NCI-H2029 treated with DMSO at 0.1 percent for 48 hours (cell line): ENCODE measurements at places on chromosomes 1 and 21.

DNA sequence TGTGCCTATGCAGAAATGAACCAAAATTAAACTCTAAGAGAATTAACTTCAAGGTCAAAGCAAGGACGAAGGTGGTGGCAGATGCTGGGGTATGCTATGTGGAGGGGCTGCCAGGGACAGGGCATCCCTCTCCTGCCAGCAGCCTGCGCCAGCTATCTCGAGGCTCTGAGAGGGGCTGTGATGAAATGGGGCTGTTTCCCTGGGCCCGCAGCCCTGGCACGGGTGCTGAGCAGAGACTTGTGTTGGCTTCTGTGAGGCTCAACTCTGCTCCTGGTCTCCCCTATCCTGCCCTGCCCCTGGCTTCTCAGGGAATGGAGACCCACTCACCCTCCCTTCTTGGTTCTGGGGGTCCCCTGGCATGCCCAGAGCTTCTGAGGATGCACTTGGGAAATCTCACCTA, 41.9 kb upstream of the TIAM1 start:
- DNase-seq: no peak

- DNase-seq: no peak
Observed at GRCh38 chr1:156414461-156415064, 45.6 kb downstream of the RHBG start.

DNA sequence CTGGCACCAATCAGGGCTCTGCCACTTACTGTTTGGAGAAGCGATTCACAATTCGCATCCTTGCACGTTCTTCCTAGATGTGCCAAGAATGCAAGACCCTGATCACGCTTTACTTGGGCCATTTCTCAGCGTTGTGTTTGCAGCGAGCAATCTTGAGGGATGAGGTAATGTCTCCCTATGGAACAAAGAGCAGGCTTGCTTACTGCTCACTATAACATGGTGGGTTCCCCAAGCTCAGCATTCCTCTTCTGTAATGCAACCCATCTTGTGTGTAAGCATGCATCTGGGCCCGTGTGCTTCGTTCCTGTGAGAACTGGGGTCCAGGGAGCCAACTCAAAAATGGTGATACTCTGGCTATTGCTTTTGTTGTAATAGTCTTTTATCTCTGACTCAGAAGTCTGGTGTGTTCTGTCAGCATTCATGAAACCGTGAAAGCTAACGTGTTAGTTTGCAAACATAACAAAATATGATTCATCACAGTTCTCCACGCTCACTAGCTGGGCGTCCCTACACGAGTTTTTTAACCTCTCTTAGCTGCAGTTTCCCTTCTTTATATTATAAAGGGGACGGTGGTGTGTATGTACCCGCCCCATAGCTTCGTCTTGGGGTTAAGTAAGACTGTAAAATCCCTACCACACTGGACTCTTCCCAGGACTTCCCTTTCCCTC, 33.3 kb downstream of the DNTTIP2 start:
- DNase-seq: no peak

DNA sequence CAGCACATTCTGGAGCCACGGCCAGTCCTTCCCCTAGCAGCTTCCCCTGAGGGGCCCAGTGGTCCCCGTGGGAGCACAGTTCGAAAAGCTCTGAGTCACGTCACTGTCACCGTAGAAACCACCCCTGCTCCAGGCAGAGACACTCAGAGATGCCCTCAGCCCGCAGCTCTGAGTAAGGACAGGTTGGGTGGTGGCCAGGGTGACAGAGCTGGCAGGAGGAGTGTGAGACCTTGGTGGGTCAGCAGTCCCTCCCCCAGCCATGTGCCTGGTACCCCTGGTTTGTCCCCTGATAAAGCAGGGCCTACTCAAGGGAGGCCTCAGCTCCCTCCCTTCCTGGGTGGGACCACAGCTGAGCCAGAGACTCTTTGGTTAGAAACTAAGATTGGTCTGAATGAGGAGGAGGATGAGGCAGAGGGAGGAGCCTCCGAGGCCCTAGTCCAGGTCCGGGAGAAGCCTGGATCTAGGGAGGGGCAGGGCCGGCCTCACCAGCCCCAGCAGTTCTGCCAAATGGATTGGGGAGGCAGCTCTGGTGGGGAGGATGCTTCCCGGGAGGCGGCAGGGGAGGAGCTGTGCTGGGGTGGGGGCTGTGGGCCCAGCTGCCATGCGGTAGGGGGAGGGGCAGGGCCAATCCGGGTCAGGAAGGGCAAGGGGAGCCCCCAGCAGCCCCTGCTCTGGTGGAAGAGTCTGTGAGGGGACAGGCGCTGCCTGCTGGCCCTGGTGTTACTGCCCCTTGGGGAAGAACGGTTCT, 55.2 kb downstream of the SLC9A1 start:
- no peak for DNase-seq

DNA sequence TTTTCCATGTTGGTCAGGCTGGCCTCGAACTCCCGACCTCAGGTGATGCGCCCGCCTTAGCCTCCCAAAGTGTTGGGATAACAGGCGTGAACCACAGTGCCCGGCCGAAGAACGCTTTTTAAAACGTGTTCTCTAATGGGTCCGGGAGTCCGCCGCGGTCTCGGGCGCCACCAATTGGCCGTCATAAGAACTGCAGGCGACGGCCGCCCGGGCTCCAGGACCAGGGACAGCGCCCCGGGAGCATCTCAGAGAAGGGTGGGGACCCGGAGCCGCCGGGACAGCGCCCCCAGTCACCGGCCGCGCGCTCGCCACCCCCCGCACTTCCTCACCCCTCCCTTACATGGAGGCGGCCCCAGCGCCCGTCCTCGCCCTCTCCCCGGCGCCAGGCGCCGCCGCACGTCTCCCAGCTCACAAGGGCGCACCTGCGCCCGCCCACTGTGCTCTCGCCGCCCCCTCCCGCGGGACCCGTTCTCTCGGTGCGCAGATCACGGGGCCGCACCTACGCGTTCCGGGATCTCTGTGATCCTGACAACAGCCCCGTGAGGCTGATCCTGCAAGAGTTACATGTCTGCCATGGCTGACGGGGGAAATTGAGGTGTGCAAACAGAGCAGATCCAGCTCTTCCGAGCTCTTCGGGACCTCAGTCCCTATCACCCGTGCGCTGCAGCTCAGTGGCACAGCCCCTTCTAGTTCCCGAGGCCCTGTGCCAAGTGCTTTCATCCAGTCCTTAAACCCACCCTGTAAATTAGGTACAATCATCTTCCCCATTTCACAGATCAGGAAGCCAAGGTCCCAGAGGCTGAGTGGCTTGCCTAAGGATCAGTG, 9.8 kb downstream of the RAP1GAP start:
- no peak for DNase-seq

DNA sequence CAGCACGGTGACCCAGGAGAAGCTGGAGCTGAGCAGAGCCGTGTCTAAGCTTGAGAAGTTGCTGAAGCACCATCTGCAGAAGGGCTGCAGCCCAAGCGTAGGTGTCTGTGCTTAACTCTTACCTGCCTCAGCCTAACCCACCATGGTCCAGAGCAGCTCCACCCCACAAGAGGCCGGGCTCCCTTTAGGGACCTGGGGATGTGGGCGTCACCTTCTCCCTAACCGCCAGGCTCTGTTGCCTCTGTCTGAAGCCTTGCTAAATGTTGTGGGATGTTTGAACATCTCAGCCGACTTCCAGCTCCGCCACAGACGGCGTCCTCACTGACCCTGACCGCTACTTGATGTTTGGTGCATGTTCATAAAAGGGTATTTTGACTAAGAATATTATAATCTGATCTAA, 20.4 kb upstream of the DIP2A start:
- no peak for DNase-seq

DNA sequence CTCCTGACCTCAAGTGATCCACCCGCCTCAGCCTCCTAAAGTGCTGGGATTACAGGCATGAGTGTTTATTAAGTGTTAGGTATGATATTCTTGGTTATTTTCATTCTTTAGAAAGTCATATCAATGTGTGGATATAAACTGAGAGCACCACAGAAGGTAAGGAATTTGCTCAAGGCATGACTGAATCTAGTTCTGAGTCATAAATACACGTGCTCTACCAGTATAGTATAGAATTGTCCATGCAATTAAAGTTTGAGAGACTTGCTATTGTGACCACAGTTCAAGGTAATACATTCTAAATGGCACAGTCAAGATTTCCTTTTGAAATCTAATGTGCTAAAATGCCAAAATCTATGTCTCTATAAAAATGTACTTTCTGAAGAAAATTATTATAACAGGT, 401.1 kb upstream of the CHRM3 start:
- no peak for DNase-seq

DNA sequence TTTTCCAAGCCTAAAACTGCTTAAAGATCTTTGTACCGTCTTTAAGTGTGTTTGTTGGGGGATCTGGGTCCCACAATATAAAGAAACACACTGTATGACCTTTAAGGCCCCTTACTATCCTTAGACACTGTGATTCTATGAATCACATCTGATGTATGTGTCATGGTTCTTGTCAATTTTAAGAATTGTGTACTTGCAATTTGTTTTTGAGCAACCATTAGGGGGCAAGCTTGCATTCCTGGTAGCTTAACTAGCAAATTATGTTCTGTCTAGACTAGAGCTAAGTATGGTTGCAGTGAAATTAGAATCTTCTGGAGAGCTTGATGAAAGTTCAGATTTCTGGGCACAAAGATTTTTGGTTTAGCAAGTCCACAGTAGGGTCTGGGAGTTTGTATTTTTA, 219.5 kb downstream of the TPR start:
- no peak for DNase-seq

GRCh38 chr1:202965422-202965821, 1.6 kb downstream of the CYB5R1 start:
- no peak for DNase-seq

- no peak for DNase-seq
Observed at GRCh38 chr1:212613440-212614335, 5.1 kb downstream of the ATF3 start.

DNA sequence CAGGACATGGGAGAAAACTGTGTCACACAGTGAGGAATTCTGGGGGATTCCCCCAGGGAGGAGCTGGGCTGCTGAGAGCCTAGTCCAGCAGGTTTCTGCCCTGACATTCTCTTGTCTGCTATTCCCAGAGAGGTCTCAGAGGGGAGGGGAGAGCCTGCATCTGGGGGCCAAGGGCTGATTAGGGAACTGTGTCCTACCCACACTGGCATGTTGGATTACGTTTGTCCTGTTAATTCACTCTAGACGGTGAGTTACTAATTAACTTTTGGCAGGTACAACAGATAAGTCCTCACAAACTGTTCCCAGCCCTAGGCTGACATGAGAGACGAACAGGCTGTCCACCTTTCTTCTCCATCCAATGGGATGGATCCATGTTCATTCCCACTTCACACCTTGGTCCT, 2.6 kb upstream of the SH3BGRL3 start:
- no peak for DNase-seq

DNA sequence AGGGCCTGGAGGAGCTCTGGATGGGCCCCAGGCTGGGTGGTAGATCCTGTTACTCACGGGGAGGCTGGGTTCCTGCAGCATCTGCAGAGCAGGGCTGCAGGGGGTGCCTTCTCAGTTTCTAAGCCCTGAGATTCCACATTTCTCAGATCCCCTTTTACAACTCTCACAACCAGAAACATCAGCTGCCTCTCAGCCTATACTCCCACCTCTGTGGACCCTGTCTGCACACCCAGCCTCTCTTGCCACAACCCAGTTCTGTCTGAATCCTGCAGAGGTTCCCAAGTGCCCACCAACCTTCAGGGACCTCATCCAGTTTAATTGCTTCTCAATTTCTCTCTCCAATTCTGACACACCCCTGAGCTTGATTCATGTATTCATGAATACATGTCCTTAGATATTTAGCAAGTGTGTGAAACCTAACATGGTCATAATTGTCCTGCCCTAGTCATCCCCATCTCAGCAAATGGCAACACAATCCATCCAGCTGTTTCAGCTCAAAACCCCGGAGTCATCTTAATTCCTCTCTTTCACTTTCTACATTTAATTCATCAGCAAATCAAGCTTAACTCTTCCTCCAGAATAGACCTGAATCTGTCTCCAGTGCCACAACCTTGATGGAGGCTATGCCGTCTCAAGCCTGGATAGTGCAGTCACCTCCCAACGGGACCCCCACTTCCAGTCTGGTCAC, 57.0 kb upstream of the NEK2 start:
- no peak for DNase-seq

- no peak for DNase-seq
Observed at GRCh38 chr1:178151831-178152230, 57.9 kb downstream of the RASAL2 start.

- no peak for DNase-seq
Observed at GRCh38 chr1:70093250-70093975, 112.0 kb downstream of the LRRC40 start.

- no peak for DNase-seq
Observed at GRCh38 chr1:48906164-48906563, 129.5 kb upstream of the BEND5 start.

GRCh38 chr1:52057876-52058415, 1.9 kb downstream of the BTF3L4 start:
- DNase-seq: no peak

DNA sequence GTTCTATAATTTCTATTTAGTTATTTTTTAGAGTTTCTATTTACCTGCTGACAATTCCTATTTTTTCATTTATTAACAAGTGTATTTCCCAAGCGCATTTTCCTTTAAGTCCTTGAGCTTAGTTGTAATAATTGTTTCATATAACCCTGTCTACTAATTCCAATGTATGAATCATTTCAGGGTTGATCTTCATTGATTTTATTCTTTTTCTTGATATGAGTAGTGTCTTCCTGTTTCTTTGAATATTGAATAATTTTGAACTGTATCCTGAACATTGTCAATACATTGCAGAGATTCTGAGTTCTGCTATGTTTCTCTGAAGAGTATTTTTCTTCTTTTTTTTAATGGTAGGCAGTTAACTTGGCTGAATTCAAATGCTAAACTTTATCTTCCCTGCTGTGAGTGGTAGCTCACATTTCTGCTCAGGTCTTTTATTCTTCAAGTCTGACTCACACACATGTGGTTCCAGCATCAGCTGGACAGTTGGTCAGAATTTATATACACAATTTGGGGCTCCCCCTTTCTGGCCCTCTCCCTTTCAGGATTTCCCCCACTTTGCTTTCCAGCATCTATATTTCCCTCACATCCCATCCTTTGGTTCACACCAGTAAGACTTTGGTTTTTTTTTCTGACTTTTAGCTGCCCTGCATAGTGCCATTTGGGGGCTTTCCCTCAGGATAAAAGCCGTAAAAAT, 54.4 kb upstream of the WDR26 start:
- DNase-seq: no peak

GRCh38 chr1:12760256-12760795, 13.2 kb upstream of the PRAMEF12 start:
- DNase-seq: no peak

GRCh38 chr1:45870500-45870899, 67.1 kb downstream of the MAST2 start:
- no peak for DNase-seq
